CD4-positive, alpha-beta T cell treated with Interleukin-15 for 4 hours (primary cell): ENCODE measurements at places on chromosomes 5 and 9.

DNA sequence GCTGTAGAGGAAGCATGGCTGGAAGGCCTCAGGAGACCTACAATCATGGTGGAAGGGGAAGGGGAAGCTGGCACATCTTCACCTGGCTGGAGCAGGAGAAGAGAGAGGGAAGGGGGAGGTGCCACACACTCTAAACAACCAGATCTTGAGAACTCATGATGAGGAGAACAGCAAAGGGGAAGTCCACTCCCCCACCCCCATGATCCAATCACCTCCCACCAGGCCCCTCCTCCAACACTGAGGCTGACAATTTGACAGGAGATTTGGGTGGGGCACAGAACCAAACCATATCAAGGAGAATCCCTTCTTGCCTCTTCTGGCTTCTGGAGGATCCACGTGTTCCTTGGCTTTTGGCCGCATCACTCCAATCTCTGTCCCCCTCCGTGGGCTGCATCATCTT, 13.1 kb upstream of the CMBL start:
- DNase-seq, result no peak

GRCh38 chr5:170095646-170096045, 10.1 kb upstream of the FOXI1 start:
- DNase-seq, result no peak

- no peak for DNase-seq
Measured at GRCh38 chr9:135347461-135347860, 132.1 kb upstream of the PPP1R26 start.

DNA sequence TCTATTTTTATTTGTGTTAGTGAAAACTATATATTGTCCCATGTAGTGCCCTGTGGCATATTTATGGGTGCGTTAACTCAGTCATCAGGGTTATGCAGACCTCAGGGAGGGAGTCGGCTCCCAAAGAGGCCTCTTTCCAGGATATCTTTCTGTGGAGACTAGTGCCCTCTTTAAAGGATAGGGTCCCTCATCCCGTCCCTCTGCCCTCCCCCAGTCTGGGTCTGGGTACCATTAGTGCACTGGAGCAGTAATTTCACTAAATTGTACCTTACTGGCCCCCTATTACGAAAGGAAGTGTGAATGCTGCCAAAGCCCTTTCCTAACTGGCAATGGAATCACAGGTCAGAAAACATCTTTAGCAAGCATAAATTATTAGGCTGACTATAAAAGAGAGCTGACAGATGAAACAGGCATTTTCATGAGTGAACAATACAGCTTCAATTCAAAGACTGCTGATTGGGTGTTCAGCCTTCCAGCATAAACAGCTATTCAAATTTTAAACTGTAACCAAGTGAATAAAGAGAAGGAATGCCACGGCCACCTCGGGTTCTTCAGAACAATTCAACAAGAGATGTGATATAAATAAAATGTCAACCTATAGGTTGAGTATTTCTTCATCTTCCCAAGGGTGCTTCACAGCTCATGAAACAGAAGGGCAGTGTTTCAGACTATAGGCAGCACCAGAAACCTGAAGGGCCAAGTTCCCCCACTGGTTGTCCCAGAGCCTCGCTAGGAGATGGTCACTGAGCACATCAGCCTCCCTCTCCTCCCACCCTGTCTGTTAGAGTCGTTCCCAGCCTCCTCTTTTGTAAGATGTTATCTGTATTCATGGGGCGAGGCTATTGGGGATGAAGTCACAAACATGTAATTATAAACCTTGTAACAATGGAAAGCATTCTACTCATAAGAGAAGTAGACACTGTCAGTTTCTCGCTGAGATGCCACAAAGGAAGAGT, 318.7 kb downstream of the TMEM161B start:
- DNase-seq, result no peak

DNA sequence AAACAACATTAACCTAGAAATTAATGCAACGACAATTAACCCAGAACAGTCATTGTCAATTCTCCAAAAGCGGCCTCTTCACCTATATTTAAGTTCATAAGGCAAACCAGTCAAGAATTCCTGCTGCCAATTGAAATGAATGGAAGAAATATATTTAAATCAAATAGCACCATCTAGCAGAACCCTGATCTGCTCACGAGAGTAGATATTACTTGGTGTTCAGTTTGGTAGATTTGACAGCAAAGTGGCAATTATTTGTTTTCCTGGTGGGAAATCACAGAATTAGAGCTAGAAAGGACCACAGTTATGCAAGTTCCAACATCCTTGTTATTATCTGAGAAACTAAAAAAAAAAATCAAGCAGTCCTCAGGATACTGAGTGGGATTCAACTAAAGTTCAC, 2.3 kb downstream of the SSBP2 start:
- DNase-seq, result no peak

GRCh38 chr5:54774281-54775170, 210.9 kb downstream of the ESM1 start:
- no peak for DNase-seq

GRCh38 chr5:59673438-59674058, 220.0 kb downstream of the PDE4D start:
- DNase-seq, result peak; percentile 46

- DNase-seq, result no peak
Measured at GRCh38 chr5:169905017-169905416, 75.3 kb downstream of the INSYN2B start.

GRCh38 chr9:35691334-35691650, 1.6 kb upstream of the TPM2 start:
- DNase-seq, result no peak

DNA sequence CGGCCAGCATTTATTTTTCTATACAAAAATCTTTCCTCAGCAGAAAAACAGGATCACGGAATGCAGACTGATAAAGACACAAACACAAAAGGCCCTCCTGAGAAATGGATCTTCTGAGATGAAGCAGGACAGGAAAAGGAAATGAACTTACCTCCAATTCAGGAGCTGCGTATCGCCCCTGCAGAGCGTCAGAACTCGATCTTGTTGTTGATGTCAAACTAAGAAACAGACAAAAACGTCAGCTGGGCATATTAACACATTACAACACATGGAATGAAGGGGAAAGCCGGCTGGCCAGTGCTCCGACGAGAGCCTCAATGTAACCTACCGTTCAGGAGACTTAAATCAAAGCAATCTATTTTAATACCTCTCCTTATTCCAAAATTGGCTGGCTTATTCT, 105.1 kb downstream of the SERINC5 start:
- DNase-seq, result no peak

GRCh38 chr9:5749306-5749705, 83.6 kb downstream of the ERMP1 start:
- no peak for DNase-seq

- DNase-seq, result no peak
Measured at GRCh38 chr9:88523056-88523455, 11.9 kb upstream of the NXNL2 start.

DNA sequence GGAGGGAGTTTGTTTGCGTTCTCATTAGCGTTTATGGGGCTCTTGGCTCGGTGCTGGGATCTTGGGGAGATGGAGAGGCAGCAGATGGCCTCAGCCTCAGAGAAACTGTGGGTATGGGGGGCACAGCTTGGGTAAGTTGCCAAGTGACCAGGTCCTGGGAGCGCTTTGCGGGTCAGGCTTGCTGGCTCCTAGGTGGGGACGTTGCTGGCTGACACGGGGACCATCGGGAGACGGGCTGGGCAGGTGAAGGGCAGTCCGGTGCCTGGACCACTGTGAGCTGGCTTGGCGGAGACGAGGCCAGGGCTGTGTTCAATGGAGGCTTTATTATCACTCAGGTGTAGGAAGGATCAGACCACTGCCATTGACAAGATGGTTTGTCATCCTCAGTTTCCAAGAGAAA, 30.0 kb downstream of the FGD3 start:
- DNase-seq, result no peak

GRCh38 chr9:37949576-37949975, 45.6 kb upstream of the SLC25A51 start:
- no peak for DNase-seq

DNA sequence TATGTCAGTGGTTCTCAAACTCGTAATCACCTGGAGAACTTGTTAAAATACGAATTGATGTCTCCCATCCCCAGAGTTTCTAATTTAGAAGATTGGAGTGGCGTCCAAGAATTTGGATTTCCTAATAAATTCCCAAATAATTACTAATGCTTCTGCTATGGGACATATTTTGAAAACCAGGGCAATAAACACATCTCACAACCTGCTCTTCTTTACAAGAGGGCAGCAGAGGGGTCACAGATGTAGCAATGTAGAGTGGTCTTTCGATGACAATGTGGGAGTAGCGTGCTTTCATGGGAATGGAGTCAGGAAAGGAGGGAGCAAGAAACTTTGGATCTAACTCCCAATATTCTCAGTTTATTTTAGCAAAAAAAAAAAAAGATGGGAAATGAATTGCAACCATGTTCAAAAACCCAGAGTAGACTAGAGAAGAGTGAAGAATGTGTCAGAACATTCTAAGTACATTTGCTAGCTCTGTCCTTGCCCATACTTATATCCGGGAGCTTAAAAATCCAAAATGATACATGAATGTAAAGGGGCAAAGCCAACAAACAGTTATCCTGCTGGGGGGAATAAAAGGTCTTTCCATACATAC, 33.8 kb upstream of the ALDH1A1 start:
- DNase-seq, result no peak

DNA sequence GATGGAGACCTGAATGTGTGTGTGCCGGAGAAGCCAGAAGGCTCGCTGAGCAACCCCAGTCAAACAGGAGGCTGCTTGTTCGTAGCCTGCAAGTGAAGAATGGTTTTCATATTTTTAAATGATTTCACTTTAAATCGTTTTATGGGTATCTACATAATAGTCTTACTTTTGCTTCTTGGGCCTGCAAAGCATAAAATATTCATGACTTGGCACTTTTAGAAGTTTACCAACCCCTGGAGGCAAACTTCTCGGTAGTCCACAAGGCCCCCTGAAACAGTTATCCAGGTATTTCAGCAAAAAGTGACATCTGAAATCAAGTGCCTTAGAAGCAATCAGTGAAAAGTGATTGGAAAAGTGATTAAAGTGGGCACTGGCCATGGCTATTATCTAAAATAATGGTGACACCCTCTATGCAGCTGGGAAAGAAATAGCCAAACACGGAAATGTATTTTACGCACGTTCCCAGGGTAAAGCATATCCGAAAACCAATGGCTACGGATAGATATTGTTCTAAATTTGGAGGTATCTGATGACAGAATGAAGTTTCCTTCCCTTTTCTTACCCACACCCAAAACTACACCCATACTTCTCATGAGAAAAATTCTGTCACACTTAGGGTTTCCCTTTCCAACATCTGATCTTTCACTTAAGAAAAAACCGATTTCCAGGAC, 39.0 kb downstream of the RAPGEF1 start:
- no peak for DNase-seq

DNA sequence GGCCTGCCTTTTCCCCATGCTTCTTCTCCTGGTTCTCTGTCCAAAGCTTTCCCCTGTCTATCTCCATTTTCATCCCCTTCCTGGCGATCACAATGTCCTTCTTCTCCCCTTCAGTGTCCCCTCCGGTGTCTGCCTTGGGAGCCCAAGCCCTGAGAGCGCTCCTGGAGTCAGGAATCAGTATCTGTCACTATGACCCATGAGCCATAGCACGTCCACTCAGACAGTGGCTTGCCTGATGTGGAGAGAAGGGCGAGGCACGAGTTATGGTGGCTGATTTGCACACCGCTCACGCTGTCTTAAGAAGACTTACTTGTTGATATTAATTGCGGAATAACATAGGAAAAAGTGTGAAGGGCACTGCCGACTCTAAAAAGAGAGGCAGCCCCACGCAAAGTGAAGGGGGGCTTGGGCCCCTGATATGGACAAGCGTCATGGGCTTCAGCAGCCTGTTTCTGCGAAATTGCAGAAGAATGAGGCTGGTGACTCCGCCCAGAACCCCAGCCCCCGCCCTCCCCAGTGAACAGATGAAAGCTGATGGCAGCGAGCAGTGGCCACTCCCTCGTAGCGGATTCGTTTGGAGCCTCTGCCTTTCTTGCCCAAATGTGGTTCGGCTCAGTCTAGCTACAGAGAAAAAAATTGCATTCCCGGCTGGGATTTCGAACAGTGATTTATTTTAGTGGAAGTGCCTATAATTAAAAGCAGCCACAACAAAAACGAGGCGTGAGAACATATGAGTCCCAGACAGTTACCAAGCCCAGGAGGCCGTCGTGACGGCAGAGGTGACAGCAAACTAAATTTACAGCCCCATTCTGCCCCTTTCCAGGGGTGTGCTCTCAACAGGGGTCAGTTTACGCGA, 149.8 kb downstream of the ICE1 start:
- no peak for DNase-seq

DNA sequence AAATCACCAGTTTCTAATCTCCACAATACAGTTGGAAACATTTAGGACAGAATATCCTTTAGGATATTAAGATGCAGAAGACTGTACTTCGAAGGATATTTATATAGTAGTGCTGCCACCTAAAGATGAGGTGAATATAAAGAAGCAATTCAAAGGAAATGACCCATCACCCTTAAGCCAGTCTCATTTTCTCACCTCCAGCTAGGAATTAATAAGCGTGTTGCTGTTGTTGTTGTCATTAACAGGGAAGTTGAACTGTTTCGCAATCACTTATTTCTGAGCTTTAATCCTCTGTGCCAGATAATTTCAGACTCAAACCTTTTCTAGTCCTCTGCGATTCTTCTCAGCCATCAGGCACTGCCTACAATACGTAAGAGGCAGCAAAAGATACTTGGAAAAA, 7.8 kb upstream of the PURA start:
- DNase-seq, result no peak

GRCh38 chr9:123607479-123607878, 251.5 kb downstream of the CRB2 start:
- no peak for DNase-seq

GRCh38 chr9:15293804-15294316, 13.2 kb downstream of the TTC39B start:
- no peak for DNase-seq

DNA sequence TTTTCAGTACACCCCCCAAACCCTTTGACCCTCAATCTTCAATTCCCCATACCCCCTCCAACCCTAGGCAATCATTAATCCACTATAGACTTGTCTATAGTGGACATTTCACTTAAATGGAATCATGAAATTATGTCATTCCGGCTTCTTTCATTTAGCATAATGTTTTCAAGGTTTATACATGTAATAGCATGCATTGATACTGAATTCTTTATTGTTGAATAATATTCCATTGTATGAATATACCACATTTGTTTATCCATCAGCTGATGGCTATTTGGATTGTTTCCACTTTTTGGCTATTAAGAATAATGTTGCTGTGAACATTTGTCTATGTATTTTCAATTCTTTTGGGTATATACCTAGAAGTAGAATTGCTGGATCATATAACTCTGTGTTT, 238.8 kb downstream of the PDE4D start:
- no peak for DNase-seq
